ENCODE measurements at places on chromosomes 12 and 14. TPM values are rescaled to one million over a fixed set of nuclear protein-coding genes. Genes with fewer than 3 reads are reported as not detected.

Gene TBX3
- total RNA-seq: not detected

Gene OR10G2
- total RNA-seq: not detected

Gene ACVRL1
- total RNA-seq: not detected

- no peak for DNase-seq
Observed at GRCh38 chr12:72337382-72337781, 65.2 kb downstream of the TRHDE start.

DNA sequence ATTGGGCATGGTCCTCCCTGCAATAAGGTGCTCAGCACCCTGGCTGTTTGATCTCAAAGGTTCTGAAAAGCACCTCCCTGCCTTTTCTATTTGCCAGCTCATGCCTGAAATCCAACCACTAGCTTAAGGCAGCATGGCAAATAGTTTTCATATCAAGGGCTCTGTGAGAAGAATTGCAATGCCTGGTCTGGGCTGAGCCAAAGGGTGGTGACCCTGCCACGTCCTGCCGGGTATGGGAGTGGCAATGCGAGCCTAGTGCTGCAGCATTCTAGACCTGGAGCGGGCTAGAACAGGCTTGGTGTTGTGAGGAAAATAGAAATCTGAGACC lies 2.3 kb upstream of the SCNN1A start:
- no peak for DNase-seq

DNA sequence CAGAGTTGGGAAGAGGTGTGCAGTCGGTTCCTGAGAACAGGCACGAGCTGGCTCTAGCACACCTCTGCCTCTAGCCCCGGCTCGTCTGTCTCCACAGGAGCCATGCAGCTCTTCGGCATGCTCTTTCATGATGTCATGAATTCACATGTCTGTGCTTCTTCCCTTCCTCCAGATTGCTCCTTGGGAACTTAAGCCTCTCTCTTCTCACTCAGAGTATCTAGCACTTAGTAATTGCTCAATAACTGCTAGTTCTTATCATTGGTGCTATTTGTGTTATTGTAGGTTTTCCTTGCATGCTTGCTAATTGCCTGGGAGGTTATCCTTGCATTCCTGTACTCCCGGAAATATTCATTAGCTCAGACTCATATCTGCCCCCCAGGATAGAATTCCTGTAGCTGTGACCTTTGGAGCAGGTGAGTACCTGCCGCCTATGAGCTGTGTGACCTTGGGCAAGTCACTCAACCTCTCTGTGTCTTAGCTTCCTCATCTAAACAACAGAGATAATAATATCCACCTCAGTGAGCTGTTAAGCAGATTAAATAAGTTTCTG lies 19.5 kb downstream of the FAM181A start:
- no peak for DNase-seq
